Stimulated activated CD4-positive, alpha-beta T cell treated with anti-CD3 and anti-CD28 coated beads, Interleukin-1b, Interleukin-23, amount 100 ng/mL, for 24 hours (primary cell): ENCODE measurements at places on chromosomes 4 and X.

DNA sequence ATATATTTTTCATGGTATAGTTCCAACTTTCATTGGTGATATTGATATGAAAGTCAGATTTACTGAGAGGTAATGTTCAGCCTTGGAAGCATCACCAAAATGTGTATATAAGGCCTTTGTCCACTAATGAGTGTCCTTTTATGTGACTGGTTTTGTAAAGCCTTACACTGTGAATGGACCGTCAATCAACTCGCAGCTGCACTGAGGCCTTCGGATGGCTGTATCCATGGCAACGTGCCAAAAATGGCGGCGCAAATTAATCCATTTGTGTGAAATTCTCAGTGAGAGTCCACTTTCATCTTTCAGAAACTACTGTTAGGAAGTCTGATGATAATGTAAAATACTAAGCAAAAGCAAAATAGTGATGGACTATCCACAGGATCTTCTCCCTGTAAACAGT is 131.7 kb downstream of the SPCS3 start:
- DNase-seq, result no peak

- DNase-seq, result no peak
These were observed 67.9 kb downstream of the SMARCA5 start for GRCh38 chr4:143581331-143581946.

DNA sequence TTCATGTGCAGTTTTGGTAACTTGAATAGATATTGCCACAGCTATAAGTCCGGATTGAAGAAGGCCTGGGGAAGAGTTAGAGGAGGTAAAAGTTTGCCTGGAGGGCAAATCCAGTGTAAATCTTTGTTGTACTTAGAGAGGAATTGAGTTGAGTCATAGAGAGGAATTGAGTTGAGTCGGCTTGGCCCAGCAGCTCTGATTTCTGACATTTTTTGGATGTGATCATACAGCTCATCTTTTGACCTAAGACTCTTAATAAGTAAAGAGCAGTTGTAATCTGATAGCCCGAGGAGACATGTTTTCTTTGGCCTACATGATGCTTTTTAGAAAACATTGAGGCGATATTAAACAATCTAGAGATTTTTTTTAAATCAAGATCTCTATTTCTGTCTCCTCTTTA is 3.9 kb downstream of the KIT start:
- DNase-seq, result no peak

GRCh38 chrX:21503593-21503992 is 129.4 kb downstream of the CNKSR2 start:
- DNase-seq, result no peak

DNA sequence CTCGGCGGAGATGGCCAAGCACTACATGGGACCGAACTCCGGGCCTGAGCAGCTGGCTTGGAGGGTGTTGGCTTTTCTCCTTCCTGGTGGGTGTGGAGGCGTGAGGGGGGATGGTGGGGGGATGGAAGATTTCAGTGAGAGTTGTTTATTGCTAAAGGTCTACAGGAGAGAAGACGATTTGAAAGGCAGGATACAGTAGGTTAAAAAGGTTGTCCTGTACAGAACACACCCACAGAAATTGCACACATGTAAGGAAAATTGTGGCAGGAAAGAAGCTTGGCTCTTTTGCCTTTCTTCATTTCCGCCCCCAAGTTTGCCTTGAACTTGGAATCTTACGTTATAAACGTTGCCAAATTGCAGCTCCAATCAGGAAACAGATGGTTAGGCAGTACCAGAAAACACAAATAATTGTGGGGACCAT is 74.1 kb upstream of the STOX2 start:
- no peak for DNase-seq
